NCI-H446 treated with DMSO at 0.1 percent for 48 hours (cell line): ENCODE measurements at places on chromosomes 5 and 9.

DNA sequence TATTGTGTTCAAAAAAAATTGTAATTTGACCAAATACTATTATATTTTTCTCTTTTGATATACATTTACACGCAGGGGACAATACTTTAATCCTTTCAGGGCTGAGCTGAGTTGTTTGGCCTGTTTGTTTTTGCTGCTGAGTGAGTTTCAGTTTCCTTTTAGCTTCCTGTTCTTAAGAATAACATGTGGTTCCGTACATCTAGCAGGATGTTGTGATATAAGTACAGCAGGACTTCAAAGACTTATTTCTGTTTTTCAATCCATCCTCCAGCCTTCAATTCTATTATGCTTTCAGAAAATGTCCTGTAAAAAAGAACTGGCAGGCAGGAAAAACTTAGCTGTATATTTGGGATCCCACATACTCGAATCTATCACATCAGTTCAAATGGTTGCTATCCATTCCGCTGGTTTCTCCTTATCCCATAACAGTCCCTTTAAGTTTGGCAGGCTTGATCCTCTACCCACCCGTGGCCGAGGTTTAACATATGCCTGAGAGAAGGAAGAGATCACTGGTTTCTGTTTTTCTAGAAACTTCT, 1037.3 kb upstream of the ACO1 start:
- no peak for DNase-seq

DNA sequence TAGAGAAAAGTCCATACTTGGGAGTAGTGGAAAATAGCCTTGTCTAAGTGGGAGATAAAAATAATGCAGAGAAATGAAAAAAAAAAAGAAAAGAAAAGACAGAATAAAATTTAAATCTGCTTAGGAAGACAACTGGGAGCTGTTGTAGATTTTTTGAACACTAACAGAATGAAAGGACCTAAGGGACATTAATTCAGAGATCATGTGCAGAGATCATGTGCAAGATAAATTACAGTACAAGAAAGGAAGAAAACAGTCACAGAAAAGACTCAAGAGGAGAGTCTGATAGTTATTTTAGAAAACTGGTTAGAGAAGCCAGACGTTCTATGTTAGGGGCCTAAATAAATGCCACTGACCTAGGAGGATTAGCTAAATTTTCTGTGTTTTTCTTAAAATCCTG, 1226.8 kb upstream of the NUDT12 start:
- no peak for DNase-seq

- no peak for DNase-seq
These were observed 80.0 kb upstream of the CTNND2 start for GRCh38 chr5:11984196-11984595.

- DNase-seq, result no peak
These were observed 1133.2 kb upstream of the CDH18 start for GRCh38 chr5:21121213-21121612.

GRCh38 chr5:36882250-36882649, 5.7 kb downstream of the NIPBL start:
- no peak for DNase-seq

GRCh38 chr5:76746677-76747076, 30.8 kb downstream of the F2R start:
- DNase-seq, result no peak

DNA sequence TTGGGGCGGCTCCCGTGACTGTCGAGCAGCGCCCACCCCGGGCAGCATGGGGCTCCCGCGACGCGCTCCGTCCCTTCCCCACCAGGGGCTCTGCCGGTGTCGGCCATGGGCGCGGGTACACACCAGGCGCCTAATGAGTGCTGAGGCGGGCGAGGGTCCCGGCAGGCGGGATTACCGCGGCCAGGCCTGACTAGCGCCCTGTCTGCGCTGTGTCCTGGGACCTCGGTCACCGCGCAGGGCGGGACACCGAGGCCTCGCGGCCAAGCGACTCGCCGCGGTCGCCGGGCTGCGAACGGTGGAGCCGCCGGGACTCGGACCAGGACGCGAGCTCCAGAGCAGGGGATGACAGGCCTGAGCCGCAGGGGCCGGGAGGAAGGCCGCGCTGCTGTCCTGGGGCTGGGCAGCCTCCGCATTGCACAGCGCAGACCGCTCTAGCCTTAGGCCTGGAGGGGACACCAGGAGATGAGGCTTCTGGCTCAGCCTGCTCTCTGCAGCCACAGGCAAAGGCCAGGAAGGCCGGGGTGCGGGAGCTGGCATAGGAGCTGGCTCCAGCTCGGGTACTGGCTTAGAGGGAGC, 14.1 kb downstream of the LCN10 start:
- no peak for DNase-seq
